ENCODE measurements at places on chromosomes 4 and X. TPM values are rescaled to one million over a fixed set of nuclear protein-coding genes. Genes with fewer than 3 reads are reported as not detected.

TBC1D9 gene
- total RNA-seq: 15.4 TPM

DNA sequence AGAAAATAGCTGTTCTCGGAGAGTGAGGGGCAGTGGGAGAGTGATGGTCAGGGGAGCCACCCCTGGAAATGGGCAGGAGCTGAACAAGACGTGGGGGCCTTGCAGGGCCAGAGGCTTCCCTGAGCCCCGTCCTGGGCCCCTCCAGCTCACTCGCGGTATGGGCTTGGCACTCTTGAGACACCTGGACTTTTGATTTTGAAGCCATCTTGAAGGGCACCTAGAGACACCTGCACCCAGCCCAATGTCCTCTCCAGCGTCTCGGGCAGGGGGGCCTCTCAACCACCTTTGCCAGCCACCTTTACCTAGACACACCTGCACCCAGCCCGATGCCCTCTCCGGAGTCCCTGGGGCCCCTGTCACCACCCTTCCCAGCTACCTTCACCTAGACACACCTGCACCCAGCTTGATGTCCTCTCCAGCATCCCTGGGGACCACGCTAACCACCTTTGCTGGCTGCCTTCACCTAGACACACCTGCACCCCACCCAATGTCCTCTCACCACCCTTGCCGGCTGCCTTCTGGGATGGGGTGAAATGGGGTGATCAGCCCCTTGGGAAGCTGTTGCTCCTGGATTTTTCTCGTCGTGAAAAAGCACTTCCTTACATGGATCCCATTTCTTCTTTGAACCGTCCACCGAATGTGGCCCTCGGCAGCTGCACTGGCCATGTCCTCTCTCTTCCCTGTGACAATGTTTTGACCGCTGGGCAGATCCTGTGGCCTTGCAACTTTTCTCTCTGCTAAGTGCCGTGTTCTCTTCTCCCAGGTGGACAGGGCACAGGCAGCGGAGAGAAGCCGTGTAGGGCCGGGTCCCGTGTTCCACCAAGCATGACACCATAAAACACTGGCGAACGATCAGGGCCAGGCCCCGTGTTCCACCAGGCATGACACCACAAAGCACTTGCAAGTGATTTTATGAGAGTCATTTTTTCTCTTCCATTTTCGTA, 47.5 kb downstream of the CPZ start:
- no peaks in the 10 kb centered on the region for H3K4me1 ChIP-seq
- H3K27me3 ChIP-seq: peaks cover 8% of the 10 kb centered on the region
- no peak overlapping the region for H3K4me3 ChIP-seq
- DNase-seq: no peak

- no peaks in the 10 kb centered on the region for H3K4me1 ChIP-seq
- no peaks in the 10 kb centered on the region for H3K36me3 ChIP-seq
- H3K27me3 ChIP-seq: no peaks in the 10 kb centered on the region
- no peak for DNase-seq
Observed at GRCh38 chrX:93868289-93868965, 194.4 kb downstream of the FAM133A start.

- DNase-seq: no peak
- H3K27me3 ChIP-seq: no peaks in the 10 kb centered on the region
- no peak overlapping the region for H3K27ac ChIP-seq
- H3K4me3 ChIP-seq: no peak overlapping the region
- H3K36me3 ChIP-seq: no peaks in the 10 kb centered on the region
Observed at GRCh38 chrX:35625714-35626113, 172.4 kb upstream of the MAGEB16 start.

DNA sequence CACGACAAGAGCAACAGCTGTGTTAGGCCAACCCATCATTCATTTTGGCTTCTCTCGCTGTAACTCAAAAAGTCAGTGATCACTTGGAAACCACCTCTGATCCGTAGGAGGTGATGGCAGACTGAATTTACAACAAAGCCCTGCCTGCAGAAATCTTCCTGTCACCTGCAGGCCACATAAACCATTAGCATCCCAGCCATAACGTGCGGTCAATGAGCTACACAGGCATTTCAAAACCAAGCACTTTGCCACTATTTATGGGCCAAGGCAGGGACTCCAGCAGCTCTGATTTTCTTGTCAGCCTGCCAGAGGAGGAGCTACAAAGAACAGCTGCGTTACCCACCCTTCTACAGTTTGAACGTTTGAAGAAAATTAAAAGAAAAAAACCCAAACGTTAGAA, 228.1 kb upstream of the PPARGC1A start:
- H3K27ac ChIP-seq: no peak overlapping the region
- DNase-seq: no peak
- H3K27me3 ChIP-seq: no peaks in the 10 kb centered on the region
- no peak overlapping the region for H3K4me3 ChIP-seq
- H3K4me1 ChIP-seq: no peaks in the 10 kb centered on the region
- H3K36me3 ChIP-seq: no peaks in the 10 kb centered on the region

GYPA gene
- not detected for total RNA-seq

GRCh38 chr4:41060352-41061334, 153.7 kb downstream of the APBB2 start:
- H3K4me3 ChIP-seq: no peak overlapping the region
- peaks cover 26% of the 10 kb centered on the region for H3K4me1 ChIP-seq
- H3K36me3 ChIP-seq: no peaks in the 10 kb centered on the region
- no peaks in the 10 kb centered on the region for H3K27me3 ChIP-seq
- DNase-seq: no peak

NAP1L2 gene
- 3.6 TPM for total RNA-seq

TKTL1 gene
- not detected for total RNA-seq

GRCh38 chr4:38782452-38783108, at the start of gene TLR10:
TSS of gene TLR10 (minus strand) at chr4:38782990. CDS start at chr4:38775590, 7,400 bp downstream.
- H3K36me3 ChIP-seq: no peaks in the 10 kb centered on the region
- no peak for DNase-seq
- no peaks in the 10 kb centered on the region for H3K4me1 ChIP-seq
- no peaks in the 10 kb centered on the region for H3K27me3 ChIP-seq
- no peak within 1 kb of the TSS for H3K4me3 ChIP-seq

COL25A1 gene
- 3.7 TPM for total RNA-seq

DNA sequence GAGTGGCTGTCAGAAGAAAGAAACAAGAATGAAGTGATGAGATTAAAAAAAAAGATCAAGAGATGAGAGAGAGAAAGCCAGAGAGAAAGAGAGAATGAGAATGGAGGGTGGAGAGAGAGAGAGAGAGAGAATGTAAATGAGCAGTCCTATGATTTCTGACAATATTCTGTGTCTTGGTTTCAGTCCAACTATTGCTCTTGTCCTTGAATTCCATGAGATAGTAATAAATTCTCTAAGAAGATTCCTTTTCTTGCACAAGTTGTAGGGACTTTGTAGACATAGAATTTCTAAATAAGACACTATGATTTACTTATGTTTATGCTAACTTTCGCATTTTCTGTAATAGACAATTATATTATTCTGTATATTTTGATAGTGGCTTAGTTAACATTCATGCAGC, 149.6 kb upstream of the CTSO start:
- DNase-seq: no peak
- no peak overlapping the region for H3K4me3 ChIP-seq
- no peak overlapping the region for H3K27ac ChIP-seq

Measured in esophagus muscularis mucosa (tissue), 4 donors.